NCI-H446 (cell line): ENCODE measurements at places on chromosomes 16 and 17.

DNA sequence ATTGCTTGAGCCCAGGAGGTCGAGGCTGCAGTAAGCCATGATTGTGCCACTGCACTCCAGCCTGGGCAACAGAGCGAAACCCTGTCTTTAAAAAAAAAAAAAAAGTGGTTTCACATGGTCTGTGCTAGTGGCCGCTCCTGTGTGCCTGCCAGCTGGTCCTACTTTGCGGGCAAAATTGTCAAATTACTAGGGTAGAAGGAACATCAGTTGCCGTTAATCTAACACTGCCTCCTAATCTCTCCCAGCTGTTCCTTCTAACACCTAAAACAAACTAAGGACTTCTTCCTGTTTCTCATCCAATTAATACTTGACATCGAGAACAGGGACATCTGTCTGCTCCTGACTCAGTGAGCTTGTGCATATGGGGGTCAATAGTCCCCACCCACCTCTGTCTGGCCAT lies 23.9 kb downstream of the TMEM11 start:
- DNase-seq, result no peak

DNA sequence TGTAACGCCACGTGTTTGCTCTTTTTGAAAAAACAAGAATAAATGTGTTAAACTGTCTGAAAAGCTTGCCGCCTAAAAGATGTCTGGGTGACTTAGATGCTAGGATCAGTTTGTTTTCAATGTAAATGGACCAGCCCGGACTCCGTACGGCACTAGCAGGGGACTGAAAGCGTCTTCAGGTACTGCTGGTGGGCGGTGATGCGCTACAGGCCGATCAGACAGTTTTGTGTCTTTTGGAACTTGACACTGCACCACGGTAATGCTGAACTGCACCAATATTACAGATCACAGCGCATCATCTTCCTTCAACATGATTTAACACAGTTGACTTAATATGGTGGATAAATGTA lies 727 bp upstream of the MBTPS1 start:
- no peak for DNase-seq

DNA sequence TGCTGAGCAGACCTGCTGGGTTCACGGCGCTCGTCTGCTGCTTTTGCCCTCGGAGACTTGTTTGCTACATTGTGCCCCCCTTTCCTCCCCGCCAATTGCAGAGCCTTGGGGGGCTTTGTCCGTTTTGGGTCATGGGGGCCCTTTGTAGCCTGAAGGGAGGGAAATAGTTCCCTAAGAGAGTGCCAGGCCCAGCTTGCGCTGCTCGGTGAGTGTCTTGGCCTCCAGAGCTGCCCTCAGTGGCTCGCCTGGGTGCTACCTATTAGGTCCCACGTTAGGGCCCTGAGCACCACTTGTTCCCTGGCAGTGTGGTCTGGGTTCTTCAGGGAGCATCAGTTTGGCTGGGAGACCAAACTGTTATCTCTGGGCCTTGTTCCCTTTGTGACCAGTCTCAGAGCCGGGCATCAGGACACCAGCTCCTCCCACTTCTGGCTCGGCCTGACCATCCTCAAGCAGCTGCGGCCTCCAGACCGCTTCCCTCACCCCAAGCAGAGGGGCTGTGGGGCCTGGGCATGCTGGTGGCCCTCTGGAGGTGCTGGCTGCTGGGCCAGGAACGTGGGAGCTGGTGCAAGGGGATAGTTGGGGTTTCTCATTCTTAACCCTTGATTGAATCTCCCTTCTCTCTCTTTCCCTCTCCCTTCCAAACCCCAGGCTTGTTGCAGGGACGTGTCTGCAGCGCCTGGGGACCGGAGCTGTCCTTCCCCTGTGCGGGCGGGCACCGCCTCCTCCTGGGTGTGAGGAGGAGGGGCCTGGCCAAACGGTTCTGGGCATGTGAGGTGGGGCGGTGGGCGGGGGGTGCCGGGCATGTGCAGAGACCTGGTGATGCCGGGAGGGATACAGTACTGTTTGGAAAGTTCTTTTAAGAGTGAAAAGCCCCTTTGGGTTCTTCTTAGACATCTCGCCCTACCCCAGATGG lies 16.0 kb upstream of the ITGB4 start:
- no peak for DNase-seq

- no peak for DNase-seq
Measured at GRCh38 chr17:27920569-27920968, 27.4 kb upstream of the LYRM9 start.

GRCh38 chr16:55009581-55009980 lies 78.9 kb downstream of the IRX5 start:
- DNase-seq, result no peak

GRCh38 chr17:49076573-49077384 lies 55.8 kb upstream of the B4GALNT2 start:
- DNase-seq, result no peak

DNA sequence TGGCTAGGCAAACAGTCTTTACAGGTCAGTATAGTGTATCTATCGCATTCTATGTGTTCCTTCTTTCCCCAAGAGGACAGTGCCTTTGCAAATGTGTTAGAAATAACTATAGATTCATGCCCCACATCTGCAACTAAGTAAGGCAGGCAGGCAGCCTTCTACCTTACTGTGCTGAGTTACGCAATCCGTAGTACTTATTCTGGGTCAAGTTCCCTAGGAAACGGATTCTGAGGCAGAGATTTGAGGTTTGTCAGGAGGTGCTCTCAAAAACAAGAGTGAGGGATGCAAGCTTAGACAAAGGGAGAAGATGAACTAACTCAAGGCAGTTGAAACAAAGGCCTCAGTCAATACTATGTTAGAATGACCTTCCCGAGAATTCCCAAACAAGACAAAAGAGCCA lies 12.7 kb upstream of the ANKFY1 start:
- no peak for DNase-seq

- DNase-seq, result peak; percentile 98
Measured at GRCh38 chr17:64506576-64507412, at the start of gene CEP95. Gene CEP95 (plus strand): TSS chr17:64506977. CDS start chr17:64507098, 121 bp downstream.

DNA sequence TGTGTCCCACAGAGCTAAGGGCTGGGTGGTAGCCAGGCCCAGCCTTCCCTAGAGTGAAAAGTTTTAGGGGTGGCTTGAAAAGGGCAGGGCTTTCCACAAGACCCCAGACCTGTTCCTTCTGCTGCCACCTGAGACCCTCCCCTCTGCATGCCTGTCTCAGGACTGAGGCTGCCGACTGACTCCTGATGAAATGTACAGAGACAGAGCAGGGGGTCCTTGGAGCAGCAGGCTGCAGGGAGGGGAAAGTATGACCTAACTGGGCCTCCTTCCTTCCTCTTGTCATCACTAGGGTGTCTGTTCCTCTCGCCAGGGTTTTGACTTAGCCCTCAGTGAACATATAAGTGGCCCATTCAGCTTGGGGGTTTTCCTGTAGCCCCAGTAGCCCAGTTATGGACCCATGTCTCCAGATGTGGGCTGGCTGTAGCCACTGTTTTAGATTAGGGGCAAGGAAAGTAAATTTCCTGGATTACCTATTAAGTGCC lies 14.9 kb upstream of the NFATC3 start:
- DNase-seq, result no peak

DNA sequence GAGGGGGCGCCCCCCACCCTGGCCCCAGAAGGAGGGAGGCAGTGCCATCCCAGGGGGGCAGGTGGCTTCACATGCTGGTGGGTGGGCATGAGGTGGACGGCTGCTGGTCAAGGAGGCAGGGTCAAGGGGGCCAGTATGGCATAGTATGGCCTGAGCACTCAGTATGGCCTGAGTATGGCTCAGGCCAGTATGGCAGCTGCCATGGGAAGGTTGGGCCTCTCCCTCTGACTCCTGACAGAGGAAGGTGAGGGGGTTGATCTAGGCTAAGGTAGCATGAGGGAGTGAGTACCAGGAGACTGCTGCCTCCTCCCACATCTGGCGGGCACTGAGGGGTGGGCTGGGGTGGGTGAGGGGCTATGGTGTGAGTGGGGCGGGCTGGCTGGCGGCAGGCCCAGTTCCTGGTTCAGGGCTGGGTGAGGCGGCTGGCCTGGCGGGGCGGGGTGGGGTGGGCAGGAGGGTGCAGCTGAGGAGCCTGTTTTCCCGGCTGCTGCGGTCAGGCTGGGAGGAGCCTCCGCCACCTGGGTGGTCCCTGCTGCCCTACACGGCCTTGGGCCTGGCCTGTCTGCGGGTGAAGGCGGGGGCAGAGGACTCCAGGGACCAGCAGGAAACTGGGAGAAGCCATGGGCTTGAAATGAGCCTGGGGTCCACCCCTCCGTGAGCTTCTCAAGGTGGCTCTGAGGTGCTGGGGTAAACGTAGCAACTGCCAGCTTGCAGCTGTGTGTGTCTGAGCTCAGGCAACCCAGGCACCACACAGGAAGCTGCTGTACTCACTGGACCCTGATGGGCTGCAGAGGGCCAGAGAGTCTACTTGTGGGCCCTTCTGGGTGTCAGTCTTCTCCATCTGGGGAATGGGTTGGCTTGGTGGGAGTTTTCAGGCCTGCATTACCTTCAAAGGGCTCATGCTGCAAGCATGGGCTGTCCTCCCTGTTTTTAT lies 57.0 kb downstream of the RAI1 start:
- no peak for DNase-seq

DNA sequence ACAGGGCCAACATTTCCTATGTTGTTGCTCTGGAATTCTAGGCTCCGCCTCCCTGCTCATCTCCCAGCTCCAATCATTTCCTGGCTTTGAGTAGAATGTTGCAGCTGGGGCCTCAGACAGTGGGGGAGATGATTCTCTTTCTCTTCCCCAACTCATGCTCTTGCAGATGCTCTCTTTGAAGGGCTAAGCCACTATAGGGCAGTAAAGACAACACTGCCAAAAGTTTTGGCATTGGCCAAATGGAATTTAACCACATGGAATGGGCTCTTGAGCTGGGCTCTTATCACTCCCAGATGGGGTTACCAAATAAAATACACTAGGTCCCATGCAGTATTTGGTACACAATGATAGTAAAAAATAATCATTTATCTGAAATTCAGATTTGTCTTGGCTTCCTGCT lies 19.6 kb upstream of the EFCAB13 start:
- no peak for DNase-seq

- no peak for DNase-seq
Measured at GRCh38 chr17:40791787-40792436, 7.8 kb downstream of the KRT28 start.

DNA sequence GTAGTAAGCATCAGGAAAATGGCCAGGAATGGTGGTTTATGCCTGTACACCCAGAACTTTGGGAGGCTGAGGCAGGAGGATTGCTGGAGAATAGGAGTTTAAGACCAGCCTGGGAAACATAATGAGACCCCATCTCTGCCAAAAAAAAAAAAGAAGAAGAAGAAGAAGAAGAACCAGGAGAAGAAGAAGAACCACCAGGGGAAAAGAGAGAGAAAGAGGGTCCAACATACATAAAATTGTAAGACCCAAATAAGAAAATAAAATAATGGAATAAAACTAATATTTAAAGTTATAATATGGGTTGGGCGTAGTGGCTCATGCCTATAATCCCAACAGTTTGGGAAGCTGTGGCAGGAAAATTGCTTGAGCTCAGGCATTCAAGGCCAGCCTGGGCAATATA lies 408.4 kb downstream of the ZFHX3 start:
- no peak for DNase-seq

DNA sequence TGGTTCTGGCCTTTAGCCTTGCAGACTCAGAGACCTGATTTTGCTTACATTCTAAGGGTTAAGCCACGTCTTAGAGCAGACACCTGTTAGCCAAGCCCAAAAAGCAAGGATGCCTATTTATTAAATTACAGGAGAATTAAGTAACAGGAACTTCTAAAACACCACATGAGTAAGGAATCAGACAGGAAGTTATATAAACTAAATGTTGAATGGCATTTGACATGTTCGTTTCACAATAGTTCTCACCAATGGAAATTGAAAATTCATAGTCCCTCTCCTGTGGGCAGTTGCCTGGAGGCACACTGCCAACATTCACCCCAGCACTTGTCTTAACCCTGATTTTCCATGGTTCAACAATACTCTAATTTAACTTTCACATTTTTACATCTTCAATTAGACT lies 9.0 kb downstream of the KRTAP9-7 start:
- no peak for DNase-seq

GRCh38 chr16:77113835-77114234 lies 77.2 kb upstream of the MON1B start:
- no peak for DNase-seq

- DNase-seq, result no peak
Measured at GRCh38 chr17:3035256-3035967, 28.0 kb downstream of the OR1D5 start.

DNA sequence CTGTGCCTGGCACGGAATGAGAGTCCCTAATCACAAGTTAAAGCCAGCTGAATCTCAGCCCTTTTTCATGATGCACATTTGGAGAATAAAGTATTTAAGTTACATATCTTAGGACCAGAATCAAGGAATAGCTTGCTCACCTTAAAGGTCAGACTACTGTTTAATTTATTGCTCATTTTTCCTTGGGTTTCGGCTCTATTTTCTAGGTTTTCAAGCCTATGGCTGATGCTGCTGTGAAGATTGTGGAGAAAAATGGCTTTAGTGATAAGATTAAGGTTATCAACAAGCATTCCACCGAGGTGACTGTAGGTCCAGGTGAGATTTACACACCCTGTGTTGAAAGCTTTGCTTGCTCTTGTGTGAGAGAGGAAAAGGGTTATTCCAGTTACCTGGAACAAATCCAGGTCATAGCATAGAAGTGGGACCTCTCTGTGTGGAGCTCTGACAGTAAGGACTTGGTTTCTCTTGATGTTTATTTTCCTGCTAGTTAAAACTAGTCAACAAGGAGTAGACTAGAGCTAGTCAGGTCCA lies 18.1 kb downstream of the PRMT7 start:
- no peak for DNase-seq

GRCh38 chr16:361341-361871 lies 8.9 kb upstream of the AXIN1 start:
- DNase-seq, result no peak
